MG63 (cell line): ENCODE measurements at places on chromosomes 12 and 14. TPM values are rescaled to one million over a fixed set of nuclear protein-coding genes. Genes with fewer than 3 reads are reported as not detected.

CLMN gene
- total RNA-seq, result 0.35 and 1.2 TPM in 2 replicates

C14orf180 gene
- not detected in 2 replicates for total RNA-seq

ASPG gene
- total RNA-seq, result not detected in 2 replicates

DNA sequence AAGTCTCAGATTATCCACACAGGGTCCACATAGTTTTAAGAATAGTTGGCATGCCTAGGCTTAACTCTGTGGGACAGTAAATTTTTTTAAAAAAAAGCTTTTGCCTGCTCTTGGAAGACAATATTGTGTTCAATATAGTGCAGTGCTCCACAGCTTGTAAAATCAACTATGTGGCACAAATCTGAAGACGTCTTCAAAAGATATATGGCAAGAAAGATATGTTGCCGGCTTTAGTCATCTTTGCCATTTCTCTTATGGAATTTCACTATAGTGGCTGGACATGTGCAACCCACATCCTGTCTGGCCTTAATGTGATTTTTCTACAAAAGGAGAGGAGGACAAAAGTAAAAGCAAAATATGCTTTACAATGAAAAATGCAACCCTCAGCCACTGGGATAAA is 90.5 kb downstream of the MGST1 start:
- DNase-seq, result no peak

DNA sequence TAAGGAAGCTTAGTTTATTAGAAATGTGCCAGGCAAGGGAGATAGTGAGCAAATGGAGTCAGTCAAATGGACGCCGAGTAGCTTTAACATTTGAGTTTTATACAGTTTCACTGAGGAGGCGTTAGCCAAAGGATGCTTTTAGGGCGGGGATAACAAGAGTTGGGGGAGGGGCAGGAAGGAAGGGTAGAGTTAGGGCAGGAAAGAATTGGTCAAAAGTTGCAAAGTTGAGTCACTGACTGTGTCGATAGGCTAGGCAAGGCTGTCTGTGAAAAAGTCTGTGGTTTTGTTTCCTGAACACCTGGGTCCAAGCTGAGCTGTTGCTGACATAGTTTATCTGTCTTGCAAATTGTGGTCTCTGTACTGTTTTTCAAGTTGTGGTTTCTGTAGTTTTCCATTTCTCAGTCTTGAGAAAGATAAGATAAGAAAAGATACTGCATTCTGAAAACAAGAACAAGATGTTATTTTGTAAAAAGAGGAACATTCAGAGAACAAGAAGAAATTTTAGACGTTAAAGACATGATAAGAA is 62.6 kb upstream of the RESF1 start:
- no peak for DNase-seq

DNA sequence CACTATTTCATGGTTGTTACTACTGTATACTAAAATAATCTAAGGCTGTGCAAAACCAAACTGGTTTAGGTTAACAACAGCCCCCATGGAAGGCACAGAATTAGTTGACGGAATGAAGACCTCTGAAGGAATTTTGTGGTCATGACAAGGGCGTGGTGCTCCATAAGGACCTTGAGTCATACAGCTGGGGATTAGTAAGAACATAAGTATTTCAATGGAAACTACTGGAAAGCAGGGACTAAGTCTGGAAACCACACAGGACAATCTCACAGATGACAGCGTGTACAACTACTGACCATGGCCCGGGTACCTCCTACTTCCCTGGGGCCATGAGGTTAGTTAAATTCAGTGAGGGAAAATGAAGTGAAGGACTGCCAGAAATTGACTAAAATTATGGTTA is 98.5 kb upstream of the PLEKHA5 start:
- DNase-seq, result peak; percentile 26

DNA sequence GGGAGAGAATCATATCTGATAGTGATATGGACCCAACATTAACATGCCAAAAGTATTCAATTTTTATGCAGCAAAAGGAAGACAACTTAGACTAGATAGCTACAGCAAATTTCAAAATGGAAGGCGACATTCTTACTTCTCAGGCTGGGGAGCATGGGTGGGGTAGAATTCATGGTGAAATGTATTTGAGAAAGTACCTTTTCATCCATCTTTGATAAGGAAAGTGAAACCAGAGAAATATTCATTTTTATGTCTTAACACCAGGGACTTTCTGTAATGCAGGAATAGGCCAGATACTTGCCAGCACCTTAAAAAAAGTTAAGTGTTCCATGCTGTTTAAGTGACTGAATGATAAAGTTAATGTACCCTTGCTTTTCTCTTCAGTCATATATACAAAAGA is 13.4 kb downstream of the BTG1 start:
- no peak for DNase-seq

GRCh38 chr14:76958020-76958979 is 70.2 kb downstream of the IRF2BPL start:
- no peak for DNase-seq
